ENCODE measurements at places on chromosomes 6 and 20. TPM values are rescaled to one million over a fixed set of nuclear protein-coding genes. Genes with fewer than 3 reads are reported as not detected.

The EPPIN gene
- total RNA-seq = not detected

The FAXC gene
- 0.66 TPM for total RNA-seq

The MKKS gene
- 6.6 TPM for total RNA-seq

The PCK1 gene
- total RNA-seq = not detected

The ABT1 gene
- 11.8 TPM for total RNA-seq

The DLK2 gene
- total RNA-seq = 0.66 TPM

The SEMG1 gene
- not detected for total RNA-seq

The PNLDC1 gene
- total RNA-seq = not detected

The RAET1G gene
- 5.8 TPM for total RNA-seq

The BPIFA1 gene
- total RNA-seq = not detected

The WFDC5 gene
- not detected for total RNA-seq

The TOX2 gene
- 3.5 TPM for total RNA-seq

The THEMIS gene
- not detected for total RNA-seq
